ENCODE measurements at places on chromosomes 2 and 18.
A peak's percentile ranks its signal among the peaks of the same experiment; 100 is the strongest.

DNA sequence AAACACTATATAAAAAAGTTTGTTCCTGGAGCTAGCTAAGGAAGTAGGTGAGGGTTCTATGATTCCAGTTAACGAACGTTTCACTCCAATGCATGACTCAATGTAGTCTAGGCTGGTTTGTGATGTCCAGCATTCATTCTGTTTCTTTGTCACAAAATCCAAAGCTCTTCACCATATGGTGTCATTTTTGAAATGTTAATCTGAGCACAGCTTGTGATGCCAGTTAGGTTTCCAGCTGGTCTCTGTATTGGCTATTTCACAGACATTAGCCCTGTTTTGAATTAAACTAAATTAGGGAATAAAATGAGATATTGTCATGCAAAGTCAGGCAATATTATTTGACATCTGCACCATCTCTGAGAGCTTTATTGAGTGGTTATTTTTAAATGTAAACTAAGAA is 159.4 kb downstream of the RBM43 start:
- DNase-seq, result no peak

DNA sequence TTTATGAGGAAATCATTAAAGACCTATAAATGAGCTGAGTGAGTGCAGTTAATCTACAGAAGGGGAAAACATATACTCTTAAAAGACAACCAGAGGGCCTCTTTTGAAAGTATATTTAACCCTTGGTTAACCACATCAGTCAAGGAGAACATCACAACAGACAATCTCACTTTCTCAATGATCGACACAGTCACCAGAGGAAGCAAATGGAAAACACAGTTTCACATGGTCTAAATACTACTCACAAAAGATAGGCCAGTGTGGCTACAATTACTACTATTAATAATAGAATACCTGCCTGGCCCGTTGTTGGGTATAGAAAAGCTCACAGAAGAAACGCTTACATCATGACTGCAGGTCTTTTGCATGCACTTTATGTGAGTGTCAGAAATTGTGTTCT is 426.2 kb downstream of the NCKAP5 start:
- DNase-seq, result no peak

- DNase-seq, result no peak
Measured at GRCh38 chr2:211609127-211609526, 929.5 kb downstream of the ERBB4 start.

- DNase-seq, result peak; percentile 100
Measured at GRCh38 chr18:12376754-12377555, at the start of gene AFG3L2. Gene AFG3L2, minus strand, starts transcription at chr18:12377227. Its CDS starts 145 bp downstream, at chr18:12377082.

DNA sequence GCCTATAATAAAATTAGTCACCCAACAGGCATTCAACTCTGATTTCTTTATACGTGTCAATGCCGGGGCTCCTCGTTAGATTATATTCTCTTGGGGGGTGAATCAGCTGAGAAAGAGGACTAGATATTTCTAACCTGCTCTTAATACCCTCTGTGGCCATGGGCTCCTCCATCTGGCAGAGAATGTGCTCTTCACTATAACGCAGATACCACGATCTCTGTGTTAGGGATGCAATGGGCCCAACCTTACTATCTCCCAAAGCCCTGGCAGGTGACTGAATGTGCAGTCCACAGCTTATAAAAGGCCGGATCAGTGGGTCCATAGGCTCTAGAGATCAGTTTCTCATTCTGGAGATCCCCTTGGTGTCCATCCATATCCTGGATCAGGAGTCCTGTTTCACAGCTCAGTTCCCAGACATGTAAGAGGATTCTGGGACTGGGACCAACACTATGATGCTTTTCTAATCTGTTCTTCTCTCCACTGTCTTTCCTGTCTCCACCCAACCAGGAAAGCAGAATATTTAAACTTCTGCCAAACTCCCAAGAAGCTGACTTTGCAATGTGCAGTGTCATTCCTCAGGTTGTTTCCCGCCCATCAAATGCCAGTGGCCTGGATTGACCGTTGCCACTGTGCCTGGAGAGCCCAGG is 71.4 kb upstream of the CELF4 start:
- no peak for DNase-seq

GRCh38 chr2:36528766-36529392 is 69.1 kb downstream of the FEZ2 start:
- DNase-seq, result no peak

GRCh38 chr2:133390156-133390555 is 178.1 kb downstream of the NCKAP5 start:
- no peak for DNase-seq

DNA sequence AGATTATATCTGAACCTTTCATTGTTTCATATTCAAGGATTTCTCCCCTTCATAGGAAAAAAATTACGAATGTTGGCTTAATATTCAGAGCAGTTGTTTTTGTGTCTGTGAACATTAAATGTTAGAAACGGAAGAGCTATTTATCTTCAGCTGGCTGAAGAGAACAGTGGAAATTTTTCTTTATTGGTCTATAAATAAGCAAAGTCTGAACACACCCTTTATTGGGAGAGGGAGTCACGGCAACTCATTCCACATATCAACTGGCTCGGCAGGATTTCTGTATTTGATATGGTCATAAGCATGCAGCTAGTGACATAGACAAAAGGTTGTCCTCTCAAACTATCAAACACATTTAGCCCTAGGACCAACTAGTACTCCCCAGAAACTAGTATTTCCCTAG is 468.4 kb upstream of the HNRNPA3 start:
- no peak for DNase-seq

- DNase-seq, result no peak
Measured at GRCh38 chr18:33712719-33713118, 134.7 kb downstream of the ASXL3 start.

DNA sequence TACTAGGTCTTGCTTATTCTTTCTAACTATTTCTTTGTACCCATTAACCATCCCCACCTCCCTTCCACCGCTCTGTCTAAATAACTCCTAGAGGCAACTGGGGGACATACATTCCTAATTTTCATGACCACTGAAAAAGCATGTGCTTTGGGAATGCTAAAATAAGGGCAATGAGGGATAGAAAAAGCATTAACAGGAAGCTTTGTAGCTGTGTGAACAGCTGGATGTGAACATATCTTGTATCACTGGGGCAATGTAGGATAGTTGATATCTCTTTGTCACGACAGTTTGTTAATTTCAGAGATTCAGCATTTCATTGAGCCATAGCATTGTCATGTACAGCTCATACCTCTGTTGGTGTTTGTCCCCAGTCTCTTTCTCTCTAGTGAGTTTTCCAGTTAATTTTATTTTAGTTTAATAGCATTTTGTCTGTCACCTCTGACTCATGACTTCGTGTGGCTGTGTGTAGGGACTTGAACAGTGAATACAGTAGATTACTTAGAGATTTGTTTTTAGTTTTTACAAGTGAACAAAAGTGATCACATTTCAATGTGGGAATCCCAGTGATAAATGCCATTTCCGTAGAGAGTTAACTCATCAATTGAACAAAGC is 230.3 kb upstream of the NRP2 start:
- no peak for DNase-seq

GRCh38 chr18:41954827-41955613 is at the start of gene PIK3C3:
Gene PIK3C3, plus strand, starts transcription at chr18:41955234. Its CDS starts 58 bp downstream, at chr18:41955292.
- peak; percentile 96 for DNase-seq

DNA sequence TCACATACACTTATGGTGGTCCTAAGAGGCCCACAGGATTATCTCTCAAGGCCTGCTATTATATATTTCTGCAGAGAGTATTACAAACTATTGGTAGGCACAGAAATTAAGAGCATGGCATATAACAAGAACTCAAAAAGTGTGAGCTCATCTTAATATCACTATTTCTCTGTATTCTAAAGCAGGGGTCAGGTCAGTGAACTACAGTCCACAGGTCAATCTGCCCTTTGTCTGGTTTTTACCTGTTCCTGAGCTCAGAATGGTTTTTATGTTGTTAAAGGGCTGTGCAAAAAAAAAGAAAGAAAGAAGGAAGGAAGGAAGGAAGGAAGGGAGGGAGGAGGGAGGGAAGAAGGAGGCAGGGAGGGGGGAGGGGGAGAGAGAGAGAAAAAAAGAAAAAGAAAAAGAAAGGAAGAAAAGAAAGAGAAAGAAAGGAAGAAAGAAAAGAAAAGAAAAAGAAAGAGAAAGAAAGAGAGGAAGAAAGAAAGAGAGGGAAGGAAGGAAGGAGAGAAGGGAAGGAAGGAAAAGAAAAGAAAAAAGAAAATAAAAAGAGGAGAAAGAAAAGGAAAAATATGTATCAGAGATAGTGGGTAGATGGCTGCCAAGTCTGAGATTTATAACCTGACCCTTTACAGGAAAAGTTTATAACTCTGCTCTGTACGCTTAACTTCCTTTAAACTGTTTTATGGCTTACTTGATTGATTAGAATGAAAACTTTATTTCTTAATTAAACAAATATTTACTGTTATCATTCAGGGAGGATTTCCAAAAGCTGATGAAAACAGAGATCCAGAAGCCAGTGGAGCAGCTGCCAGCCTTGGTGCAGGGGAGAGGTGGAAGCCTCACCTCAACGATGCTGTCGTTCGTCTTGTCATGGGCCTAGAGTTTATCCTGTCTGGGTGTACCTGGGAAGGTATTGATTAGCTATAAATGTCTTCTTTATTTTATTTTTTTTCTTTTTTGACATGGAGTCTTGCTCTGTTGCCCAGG is 11.2 kb upstream of the SCYGR1 start:
- no peak for DNase-seq

DNA sequence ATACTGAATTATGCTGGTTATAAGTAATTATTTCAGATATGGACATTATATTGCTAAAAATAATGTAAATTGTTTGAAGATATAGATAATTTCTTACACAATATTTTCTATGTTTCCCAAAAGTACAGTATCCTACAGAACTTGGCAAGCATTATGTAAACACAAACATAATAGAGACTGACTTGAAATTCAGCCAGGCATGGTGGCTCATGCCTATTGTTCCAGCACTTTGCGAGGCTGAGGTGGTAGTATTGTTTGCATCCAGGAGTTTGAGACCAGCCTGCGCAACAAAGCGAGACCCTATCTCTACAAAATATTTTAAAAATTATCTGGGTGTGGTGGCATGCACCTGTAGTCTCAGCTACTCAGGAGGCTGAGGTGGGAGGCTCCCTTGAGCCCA is 1300.5 kb upstream of the DDX18 start:
- DNase-seq, result no peak

DNA sequence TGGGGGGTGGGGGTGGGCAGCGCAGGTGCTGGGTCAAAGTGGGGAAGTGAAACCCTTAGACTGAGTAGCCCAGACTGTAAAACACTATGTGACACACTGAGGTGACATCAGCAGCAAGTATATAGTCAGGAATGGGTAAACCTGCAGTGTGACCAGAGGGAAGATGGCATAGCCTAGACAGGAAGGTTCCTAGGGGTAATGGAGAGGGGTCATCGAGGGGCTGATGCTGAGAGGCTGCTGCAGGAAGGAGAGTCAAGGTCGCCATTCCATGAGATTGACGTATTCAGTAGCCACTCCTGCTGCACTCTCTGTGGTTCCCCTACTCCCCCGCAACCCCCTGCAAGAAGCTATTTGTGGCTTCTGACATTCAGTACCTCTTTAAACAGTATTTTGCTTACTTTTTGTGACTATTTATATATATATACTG is 111.7 kb downstream of the CHST9 start:
- no peak for DNase-seq

DNA sequence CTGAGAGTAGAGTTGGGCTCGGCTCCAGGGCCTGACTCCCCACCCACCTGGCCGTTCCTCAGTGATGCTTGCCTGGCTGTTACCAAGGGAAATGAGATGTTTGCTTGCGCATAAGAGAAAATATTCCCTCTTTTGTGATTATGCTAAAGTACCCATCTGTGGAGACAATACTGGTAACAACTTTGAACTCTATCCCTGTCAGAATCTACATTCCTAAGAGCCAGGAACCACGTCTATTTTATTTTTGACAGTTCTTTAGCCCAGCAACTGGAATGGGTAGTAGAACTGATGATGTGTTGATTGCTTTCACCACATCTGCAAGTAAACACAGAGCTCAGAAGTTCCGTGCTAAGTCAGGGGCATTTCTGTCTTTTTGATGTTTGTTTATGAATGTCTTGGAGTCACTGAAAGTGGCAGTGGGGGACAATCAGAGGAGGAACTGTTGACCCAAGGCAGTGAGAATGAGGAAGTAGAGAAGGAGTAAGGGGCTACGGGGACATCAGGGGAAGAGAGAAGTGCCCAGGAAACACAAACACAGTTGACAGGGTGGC is 348.3 kb upstream of the SOX11 start:
- no peak for DNase-seq

GRCh38 chr2:58484221-58484620 is 243.1 kb upstream of the FANCL start:
- DNase-seq, result no peak

DNA sequence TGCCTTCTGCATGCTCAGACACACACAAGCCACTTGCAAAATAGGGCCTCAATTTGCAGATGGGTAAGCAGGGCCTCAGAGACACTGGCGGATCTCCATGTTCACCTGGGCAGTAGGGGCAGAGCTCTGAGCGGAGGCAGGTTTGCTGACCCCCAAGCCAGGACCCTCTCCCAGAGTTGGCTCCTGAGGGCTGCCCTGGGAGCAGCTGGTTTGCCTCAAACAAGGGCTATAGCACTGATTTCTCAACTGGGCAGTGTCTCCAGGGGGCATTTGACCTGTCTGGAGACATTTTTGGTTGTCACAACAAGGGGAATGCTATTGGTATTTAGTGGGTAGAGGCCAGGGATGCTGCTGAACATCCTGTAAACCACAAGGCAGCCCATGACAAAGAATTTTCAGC is 11.6 kb downstream of the GLI2 start:
- no peak for DNase-seq

DNA sequence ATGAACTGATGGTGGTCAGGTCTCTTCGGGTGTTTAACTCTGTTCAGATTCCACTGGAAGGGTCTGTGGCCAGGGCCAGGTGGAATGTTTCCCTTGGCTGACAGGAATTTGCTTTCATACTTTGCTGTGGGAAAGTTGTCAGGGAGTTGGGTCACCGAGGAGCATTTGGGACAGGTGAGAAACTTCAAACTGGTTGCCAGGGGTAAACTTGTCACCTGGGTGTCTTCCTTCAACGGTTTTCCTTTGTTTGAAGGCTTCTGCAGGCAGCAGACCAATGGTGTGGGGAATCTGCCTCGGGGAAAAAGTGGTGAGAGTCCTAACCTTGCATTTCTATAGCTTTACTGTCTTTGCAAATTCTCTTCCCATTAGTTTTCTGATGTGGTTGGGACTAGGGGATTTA is 92.2 kb downstream of the TGFA start:
- DNase-seq, result no peak

GRCh38 chr2:44246840-44247369 is 28.4 kb upstream of the SLC3A1 start:
- DNase-seq, result no peak

- no peak for DNase-seq
Measured at GRCh38 chr18:13915995-13916431, 677 bp upstream of the MC2R start.

GRCh38 chr2:192099742-192100141 is 95.0 kb downstream of the TMEFF2 start:
- DNase-seq, result no peak

DNA sequence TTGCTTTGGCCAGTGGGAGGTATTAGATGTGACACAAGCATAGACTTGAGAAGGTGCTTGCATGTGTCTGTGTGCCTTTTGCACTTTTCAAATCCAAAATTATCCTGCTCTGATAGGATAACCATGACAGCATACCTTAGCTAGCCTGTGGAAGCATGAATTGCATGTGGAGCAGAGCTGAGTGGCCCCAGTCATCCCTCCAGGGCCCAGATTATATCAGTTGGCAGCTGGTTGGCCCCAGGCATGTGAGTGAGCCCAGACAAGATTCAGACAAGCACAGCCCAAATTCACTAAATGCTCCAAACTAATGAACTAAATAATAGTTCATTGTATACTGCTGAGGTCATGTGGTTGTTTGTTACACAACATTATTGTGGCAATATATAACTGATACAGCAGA is 18.8 kb downstream of the TACR1 start:
- no peak for DNase-seq
